ENCODE measurements at places on chromosomes 12 and 14.
A peak's percentile ranks its signal among the peaks of the same experiment; 100 is the strongest.

GRCh38 chr12:82099216-82099615, 259.0 kb downstream of the CCDC59 start:
- no peak for DNase-seq

DNA sequence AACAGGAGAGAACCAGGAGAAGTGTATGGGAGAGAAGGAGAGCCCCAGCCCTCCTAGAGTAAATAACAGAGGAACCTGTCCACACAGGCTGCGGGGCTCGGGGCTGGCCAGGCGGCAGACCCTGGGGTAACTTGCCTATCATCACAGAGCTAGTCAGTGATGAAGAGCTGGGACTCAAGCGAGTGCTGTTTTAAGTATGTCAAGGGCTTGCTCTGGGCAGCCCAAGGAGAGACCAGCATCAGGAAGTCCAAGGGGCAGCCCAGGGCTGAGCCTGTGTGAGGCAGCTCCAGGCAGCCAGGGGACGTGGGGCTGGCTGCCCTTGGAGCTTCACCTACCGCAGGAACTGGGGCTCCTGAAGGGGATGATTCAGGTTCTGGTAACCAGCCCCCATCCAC, 10.0 kb downstream of the VWF start:
- no peak for DNase-seq

DNA sequence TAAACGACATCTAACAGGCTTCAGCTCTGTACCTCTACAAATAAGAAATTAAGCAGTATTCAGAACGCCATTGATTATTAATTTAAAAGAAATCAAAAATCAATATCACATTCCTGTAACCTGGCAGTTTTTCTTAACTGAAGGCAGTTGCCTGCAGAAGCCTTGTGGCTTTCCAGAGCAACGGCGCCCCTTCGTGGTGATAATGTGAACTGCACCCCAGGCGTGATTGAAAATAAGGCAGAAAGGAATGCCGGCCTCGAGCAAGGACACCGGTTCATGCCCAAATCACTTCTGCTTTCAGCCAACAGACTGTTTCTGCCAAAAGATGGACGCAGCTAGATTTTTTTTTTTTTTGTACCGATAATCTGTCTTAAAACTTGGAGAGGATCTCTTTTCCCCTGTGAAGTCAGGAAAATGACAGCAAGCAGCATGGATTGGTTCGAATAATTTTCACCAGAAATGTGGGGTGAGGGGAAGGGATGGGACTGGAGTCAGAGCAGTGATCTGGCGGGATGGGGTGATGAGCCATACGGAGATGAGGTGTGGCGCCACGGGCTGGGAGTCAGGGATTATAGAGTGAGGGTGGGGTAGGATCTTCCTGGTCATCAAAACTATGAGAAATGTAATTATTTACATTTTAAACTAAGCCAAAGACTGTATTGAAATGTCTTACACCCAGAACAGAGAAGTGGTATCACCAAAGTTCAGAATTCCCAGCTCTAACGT, 473.0 kb downstream of the DPF3 start:
- DNase-seq = peak; percentile 71

DNA sequence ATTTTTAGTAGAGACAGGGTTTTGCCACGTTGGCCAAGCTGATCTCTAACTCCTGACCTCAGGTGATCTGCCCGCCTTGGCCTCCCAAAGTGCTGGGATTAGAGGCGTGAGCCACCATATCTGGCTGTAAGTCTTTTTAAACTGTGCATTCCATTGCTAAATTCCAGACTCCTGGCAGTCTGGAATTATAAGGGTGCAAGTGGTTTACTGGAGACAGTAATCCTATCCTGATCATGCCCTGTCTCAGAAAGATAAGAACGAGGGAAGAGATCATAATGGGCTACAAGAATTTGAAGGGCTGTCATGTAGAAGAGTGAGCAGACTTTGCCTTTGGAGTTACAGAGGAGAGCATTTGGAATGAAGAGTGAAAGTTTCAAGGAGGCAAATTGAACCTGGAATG, 6.8 kb upstream of the SLC4A8 start:
- no peak for DNase-seq

DNA sequence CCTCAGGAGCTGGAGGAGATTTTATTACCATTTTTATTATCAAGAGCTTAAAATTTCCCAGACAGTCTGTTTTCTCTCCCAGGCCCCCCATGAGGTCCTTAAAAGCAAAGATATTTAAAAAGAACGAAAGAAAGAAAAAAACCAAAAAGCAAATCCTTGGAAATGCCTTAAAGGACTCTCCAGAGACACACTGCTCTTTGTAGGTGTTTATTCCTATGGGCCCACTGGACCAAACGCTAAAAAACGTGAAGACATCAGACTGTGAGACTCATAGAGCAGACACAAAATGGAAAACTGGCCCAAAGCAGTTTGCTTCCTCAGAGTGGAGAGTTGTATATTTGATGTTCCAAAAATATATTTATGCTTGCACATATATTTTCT, 1.2 kb upstream of the NID2 start:
- DNase-seq = no peak

GRCh38 chr14:100777818-100778525, 47.9 kb upstream of the MEG3 start:
- DNase-seq = no peak

DNA sequence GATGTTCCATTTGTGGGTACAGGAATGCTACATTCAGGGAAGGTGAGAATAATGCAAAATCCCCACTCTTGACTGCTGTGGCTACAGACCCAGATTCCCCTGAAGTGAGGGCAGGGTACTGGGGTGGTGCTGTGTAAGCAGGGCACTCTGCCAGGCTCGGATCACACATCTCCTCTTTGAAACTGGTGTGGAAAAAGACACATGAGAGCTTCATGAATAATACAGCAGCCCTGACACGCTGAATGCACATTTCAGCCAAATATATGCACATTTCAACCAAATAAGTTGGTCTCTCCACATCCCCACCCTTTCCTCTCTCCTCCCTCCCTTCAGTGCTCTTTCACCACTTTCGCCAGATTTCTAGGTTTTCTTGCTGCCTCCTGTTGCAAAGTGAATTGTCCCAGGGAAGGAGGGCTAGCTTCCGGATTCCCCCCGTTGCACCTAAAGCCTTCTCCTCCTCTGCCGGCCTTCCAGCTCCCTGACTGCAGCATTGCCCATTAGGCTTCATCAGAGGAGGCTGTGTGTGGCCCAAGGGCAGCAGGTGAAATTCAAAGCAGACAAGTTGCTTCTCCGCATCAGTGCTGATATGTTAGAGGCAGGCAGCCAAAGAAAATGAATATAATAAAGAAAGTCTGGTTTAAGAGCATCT, 118.2 kb upstream of the TMCC3 start:
- DNase-seq = no peak

- DNase-seq = no peak
These were observed 61.2 kb downstream of the FBXL14 start for GRCh38 chr12:1533205-1533601.

DNA sequence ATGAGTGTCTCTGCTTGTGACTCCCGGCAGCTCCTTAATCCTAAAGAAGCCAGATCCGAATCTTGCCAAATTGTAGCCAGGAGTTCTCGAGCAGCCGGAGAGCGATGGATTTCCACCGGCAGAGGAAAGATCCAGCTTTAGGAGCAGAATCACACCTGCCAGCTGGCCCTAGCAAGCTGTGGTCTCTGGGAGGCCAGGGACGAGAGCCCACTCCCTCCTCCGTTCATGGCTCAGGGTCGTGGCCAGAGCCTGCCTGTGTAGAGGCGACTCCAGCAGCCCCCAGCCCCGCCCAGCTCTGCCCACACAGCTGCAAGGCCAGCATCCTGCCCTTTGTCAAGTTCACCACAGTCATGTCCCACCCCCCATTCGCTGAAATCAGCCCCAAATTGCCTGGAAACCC, 121.0 kb downstream of the SCARB1 start:
- DNase-seq = no peak

DNA sequence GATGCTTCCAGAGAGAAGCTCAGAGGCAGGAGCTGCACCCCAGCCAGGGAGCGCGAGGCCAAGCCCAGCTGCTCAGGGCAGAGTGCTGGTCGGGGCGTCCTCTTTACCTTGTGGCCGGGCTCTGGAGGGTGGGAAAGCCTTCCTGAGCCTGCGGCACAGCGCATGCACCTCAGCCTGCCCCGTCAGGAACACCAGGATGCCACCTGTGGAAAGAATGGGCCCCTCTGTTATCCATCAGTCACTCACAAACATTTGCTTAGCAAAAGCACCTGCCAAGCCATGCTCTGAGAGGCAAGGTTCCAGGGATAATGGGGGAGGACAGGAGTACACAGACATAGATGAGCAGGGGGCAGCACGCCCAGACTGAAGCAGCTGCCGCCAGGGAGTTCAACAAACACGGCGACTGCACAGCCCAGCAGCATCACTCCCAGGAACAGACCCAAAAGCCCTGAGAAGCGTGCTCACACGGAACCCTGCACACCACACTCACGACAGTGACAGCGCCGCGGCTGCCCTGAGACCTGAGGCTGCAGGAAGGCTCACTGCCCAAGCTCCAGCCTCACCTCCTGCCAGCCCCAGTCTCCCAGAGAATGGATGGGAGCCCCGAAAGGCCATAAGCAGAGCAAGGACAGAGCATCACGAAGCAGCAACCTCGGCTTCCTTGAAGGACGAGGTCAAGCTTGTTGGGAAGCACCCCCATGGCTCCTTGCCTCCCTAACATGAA, 21.8 kb downstream of the DHX37 start:
- DNase-seq = no peak

DNA sequence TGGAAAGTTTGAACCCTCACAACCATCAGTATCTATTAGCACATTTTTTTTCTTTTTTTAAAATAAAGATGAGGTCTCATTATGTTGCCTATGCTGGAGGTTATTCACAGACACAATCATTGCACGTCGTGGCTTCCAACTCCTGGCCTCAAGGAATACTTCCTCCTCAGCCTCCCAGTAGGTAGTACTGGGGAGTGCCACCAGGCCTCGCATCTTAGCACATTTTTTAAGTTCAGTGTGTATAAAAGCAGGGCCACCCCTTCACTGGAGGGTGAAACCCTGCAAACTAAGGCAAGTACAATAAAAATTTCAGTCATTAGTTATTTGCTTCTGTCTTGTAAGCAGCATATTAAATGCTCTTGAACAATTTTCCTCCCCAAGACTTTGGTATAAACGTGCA, 114.2 kb upstream of the SINHCAF start:
- DNase-seq = no peak

- no peak for DNase-seq
These were observed 18.8 kb upstream of the KLRF1 start for GRCh38 chr12:9808504-9808903.

GRCh38 chr12:125057708-125058107, 7.5 kb upstream of the AACS start:
- DNase-seq = peak; percentile 25

- no peak for DNase-seq
These were observed 21.1 kb upstream of the ATF1 start for GRCh38 chr12:50742776-50743175.

GRCh38 chr14:101476916-101477553, 84.3 kb upstream of the DIO3 start:
- DNase-seq = no peak

- DNase-seq = no peak
These were observed 68.1 kb downstream of the FSCB start for GRCh38 chr14:44438936-44439335.

DNA sequence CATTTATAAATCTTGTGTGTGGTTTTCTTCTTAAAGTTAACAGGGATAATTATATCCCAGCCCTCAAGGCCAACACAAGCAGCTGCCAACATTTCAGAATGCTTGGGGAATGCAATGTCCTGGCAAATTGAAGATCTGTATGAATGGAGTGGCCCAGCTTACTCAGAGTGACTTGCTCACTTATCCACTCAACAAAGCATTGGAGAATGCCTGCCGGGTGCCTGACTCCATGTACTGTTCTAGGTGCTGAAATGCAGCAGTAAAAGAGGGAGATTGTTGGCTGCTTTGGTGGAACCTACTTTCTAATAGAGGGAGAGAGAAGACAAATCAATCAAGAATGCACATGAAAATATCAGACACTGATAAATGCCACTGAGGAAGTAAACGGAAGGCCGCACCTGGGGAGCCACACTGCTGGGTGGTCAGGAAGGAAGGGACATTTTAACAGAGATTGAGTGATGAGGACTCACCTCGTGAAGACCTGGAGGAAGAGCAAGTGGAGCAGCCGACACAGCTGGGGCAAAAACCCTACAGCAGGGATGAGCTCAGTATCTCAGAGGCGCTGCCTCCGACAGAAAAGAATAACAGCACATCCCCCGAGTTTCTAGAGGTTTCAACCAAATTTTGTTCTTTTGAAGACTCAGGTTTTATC, 61.2 kb upstream of the VASH1 start:
- DNase-seq = no peak

- no peak for DNase-seq
These were observed 6.1 kb upstream of the PRKAB1 start for GRCh38 chr12:119661882-119662281.

GRCh38 chr12:42568952-42569915, 20.3 kb downstream of the PRICKLE1 start:
- peak; percentile 16 for DNase-seq

- no peak for DNase-seq
These were observed 1251.0 kb upstream of the USP15 start for GRCh38 chr12:61009192-61009591.

GRCh38 chr14:68111097-68111852, 291.7 kb downstream of the RAD51B start:
- DNase-seq = no peak

- DNase-seq = peak; percentile 81
These were observed 91.3 kb downstream of the TSPAN9 start for GRCh38 chr12:3168223-3169221.

DNA sequence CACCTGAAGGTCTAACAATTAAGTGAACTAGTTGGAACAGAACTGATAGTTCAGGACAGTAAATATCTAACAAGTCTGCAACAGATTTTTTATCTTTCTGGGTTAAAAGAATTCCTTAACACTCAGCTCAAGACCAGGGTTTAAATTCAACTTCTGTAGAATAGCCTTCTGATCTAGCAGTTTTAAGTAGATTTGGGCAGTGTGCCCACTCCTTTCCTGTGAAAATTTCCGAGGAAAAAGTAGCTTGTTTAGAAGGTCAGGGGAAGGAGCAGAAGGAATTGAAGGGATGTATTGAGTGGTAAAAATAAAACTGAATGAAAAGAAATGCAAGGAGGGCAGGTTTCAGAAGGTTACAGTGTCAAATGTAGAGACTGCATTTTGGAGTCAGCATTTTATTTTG, 45.8 kb downstream of the ATL1 start:
- no peak for DNase-seq

- no peak for DNase-seq
These were observed 27.6 kb downstream of the TUBA1A start for GRCh38 chr12:49161092-49161795.

- no peak for DNase-seq
These were observed 11.1 kb upstream of the SLC6A12 start for GRCh38 chr12:225012-225411.

DNA sequence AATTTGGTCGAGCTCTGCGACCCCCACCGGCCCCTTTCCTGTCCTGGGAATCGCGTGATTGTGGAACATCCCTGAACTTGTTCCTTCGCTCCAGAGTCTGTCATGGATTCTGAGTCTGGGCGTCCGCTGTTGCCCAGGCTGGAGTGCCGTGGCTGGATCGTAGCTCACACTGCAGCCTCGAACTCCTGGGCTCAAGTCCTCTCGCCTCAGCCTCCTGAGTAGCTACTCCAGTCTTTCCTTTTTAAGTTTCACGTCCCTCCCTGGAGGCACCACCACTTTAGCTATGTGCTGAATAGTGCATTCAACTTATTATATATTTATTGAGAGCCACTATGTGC, 698 bp downstream of the ACOT6 start:
- no peak for DNase-seq

GRCh38 chr14:79083356-79083755, 913.2 kb downstream of the NRXN3 start:
- DNase-seq = no peak

GRCh38 chr12:114852976-114853529, 169.1 kb upstream of the TBX3 start:
- DNase-seq = no peak

GRCh38 chr12:93766796-93767523, 89.8 kb downstream of the CRADD start:
- DNase-seq = peak; percentile 47

Data from AG08396 (cell line).